ENCODE measurements at places on chromosomes 7 and 10.

- no peak for DNase-seq
Measured at GRCh38 chr7:100685631-100686145, 8.4 kb downstream of the GIGYF1 start.

- no peak for DNase-seq
Measured at GRCh38 chr10:12823328-12823727, 178.2 kb downstream of the CCDC3 start.

- DNase-seq, result no peak
Measured at GRCh38 chr7:150400008-150400787, 21.1 kb downstream of the ZNF775 start.

GRCh38 chr10:69846293-69846921 lies 44.7 kb downstream of the COL13A1 start:
- no peak for DNase-seq

DNA sequence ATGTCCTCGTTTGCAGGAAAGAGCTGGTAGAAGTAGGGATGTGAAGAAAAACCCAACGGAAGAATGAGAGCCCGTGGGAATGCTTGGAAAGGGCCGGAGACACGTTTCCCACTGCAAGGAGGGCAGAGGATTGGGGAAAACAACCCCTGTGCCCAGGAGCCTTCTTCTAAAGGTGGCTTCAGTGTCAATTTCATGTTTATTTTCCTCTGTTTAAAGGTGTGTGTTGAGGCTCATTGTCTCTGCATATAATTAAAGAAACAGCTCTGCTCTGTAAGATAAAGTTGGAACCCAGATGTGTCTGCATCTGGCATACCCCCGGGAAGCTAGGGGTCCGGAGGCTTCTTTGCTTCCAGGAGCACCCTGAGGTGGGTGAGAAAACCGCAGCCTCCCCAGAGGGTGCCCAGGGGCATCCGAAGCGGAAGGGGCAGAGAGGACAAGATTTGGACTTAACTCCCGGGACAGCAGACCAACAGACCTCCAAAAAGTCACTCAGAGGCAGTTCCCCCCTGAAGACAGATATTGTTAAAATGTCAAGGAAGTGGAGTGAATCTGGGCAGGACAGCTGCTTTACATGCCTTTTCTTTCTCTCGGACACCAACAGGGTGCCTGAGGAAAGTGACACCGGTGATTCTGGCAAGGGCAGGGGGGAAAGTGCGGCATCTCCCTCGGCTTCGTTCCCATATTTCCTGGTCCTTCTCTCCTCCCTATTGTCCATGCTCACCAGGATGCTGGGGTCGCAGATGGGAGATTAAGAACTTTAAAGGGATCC lies 8.6 kb upstream of the GATA3 start:
- DNase-seq, result peak; percentile 38

DNA sequence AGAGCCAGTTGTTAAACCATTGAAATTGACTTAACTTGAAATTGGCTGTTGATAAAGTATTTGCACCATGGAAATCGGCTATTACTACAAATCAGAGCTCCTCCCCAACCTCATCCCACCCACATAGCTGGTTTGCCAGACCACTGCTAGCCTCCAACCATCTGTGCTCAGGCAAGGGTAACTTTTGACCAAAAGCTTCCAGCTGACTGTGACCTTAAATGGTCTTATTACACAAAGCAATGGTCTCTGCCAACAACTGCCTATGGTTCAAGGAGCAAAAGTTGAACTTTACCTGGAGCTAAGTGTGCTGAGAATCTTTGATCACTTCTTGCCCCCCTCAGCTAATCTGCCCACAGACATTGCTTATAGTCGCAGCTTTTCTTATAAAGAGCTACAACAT lies 48.5 kb upstream of the ADRB1 start:
- no peak for DNase-seq

- no peak for DNase-seq
Measured at GRCh38 chr10:87960230-87960629, 96.8 kb downstream of the PTEN start.
